ENCODE measurements at places on chromosomes 3 and 15.

DNA sequence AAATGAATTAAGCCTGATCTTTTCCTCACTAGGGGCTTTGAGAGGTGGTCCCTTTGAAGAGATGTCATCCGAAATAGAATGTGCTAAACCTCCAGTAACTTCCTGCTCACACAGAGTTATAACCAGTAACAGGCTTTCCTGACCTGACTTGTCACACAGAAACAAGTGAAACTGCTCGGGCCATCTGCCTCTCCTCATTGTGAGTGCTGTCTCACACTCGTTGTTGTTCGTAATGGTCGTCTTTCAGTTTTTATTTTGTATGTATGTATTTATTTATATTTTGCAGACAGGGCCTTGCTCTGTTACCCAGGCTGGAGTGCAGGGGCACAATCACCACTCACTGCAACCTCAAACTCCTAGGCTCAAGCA lies 24.0 kb downstream of the ACSBG1 start:
- peak; percentile 11 for DNase-seq

DNA sequence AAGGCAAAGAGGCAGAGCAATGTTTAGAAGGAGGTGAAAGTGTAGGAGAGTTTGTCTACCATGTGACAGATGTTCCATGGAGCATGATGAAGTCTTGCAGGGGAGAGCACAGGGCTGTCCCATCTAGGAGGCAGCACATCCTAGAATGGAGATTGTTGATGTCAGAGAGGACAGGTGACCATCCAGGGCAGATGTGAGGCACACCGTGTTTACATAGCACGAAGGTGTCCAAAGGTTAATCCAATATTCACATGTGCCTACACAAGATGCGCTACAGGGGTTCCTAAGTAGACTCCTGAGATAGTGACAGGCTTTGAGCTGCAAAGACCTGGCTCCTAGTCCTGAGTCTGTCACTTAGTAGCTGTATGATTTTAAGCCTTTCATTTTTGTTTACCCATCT lies 219.3 kb upstream of the SLCO3A1 start:
- DNase-seq, result no peak

DNA sequence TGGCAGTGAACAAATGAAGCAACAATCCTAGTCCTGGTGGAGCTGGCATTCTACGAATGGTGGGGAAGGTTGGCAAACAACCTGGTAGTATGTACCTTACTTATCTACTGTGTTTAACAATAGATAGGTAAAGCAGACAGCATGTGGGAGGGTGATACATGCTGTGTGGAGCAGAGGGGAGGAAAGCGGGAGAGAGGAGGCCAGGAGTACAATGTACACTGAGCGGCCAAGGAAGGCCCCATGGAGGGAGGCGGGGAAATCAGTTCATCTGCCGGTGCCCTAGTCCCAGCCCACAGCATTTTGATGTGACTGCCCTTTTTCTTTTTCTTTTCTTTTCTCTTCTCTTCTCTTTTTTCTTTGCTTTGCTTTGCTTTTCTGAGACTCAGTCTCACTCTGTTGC lies 5.3 kb upstream of the RHCG start:
- DNase-seq, result no peak

DNA sequence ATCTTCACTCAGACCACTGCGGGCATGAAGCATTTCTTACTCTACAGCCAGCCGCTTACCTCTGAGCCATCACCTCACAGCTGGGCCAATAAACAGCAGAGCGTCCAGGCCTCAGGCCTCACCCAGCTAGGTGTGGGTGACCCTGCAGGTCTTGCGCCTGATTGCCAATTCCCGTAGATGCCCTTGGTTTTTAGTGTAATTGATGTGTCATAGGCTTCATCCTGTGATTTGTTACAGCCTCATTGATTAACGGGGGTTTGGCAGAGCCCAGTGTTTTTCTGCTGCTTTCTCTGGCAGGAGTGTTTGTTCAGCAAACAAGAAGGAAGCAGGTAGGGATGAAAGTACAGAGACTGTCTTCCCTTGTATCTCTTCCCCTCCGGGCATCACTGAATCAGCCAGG lies 49.6 kb upstream of the BNIP2 start:
- DNase-seq, result no peak

DNA sequence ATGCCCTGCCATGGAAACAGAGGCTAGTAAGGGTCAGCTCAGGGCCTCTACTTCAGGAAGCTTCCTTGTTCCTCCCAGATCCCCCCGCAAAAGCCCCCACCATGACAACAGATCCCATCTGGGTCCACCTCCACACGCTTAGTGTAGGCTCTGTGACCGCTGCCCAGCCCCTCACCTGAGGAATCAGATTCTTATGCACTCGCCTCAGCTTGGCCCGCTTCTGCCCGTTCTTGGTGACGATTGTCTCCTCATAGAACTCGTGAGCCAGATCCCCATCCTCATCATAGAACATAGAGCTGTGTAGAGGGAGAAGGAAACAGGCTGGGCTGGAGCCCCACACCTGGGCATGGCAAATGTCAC lies 1.9 kb downstream of the TUSC2 start:
- no peak for DNase-seq

- no peak for DNase-seq
Measured at GRCh38 chr3:34394978-34395748, 596.7 kb downstream of the PDCD6IP start.

GRCh38 chr3:152200476-152201420 lies 68.0 kb upstream of the MBNL1 start:
- peak; percentile 24 for DNase-seq

- DNase-seq, result peak; percentile 74
Measured at GRCh38 chr15:37891766-37892368, 42.6 kb upstream of the TMCO5A start.

DNA sequence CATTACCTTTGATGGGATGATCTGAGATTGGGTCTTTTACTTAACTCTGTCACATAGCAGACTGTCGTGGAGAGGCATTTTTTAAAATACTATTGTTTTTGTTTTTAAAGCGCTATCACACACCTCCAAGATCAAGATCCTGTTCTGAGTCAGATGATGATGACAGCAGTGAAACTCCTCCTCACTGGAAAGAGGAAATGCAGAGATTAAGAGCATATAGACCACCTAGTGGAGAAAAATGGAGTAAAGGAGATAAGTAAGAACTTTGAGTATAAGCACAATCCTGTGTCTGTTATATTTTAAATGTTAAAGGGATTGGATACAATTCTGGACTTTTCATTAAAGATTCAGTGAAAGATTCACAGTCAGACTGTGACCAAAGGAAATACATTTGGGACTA lies 18.4 kb upstream of the ZBTB47 start:
- DNase-seq, result no peak

DNA sequence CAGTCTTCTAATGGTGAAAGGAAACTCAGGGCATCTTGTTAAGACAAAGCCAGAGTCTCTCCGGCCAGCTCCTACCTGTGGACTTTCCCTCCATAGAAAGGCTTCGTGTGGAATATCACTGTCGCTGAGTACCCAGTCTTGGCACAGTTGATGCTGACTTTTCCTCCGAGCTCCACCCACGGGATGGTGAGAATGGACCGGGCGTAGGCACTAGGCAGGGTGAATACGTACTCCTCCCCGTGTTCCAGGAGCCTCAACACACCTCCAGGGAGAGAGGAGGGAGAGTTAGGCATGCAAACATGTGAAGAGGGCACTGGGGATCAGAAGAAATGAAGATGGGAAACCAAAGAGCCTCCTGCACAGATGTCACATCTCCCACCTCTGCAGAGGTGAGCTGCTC lies 138.0 kb downstream of the STT3B start:
- no peak for DNase-seq

GRCh38 chr3:162517110-162517509 lies 1020.5 kb downstream of the OTOL1 start:
- DNase-seq, result no peak

Data from Ammon's horn (tissue), 1 donor.